NAMALWA (cell line): ENCODE measurements at places on chromosomes 13 and 19.

- no peak for DNase-seq
These were observed 10.1 kb downstream of the UBXN6 start for GRCh38 chr19:4447327-4448146.

GRCh38 chr13:69769608-69770007 lies 338.0 kb upstream of the ATXN8OS start:
- DNase-seq = peak; percentile 16

DNA sequence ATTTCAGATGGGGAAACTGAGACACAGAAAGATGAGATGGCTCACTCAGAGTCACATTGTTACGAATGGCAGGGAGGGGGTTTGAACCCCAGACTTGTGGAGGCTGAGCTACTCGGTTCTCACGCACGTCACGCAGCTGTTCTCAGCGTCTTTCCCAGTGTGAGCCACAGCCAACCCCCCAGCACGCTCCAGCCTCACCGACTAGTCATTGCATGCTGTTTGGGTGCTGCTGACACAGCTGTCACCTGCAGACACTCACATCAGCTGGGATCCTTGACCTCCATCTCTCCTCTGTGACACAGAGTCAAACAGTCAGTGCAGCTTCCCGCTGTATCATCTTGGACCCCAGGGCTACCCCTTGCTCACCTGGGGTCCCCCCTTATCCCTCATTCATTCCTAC lies 2.4 kb upstream of the NCAN start:
- peak; percentile 79 for DNase-seq

GRCh38 chr13:65653613-65654012 lies 1576.5 kb downstream of the PCDH9 start:
- DNase-seq = no peak

DNA sequence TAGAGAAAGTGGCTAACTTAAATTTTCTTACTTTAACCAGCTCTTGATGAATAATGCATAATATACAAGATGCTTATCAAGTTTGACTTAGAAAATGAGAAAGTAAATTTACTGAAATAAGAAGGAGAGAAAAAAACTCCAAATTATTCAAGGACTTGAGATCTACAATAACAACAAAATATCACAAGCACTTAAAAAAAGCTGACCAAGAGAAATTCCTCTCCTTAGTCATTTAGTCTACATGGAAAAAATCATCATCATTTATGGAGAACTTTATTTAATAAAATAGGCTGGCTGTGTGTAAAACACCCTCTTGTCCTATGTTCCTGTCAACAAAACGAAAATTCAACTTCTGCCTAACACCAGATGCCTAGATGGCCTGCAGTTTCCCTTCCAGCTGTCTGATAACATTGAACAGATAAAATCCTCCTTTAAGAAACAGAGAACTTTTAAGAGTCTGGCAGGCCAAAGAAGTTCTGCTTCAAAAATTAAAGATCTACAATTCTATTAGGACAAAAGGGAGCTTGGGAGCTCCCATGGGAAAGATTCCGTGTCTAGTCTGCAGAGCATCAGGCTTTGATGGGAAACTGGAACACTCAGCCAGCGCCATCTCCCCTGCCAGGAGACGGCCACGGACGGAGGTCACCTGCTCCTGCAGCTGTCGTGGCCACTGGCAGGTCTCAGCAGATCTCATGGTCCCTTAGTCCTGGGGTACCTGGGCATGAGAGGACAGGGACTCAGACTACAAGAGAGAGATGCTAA lies 37.9 kb upstream of the ATP11A start:
- no peak for DNase-seq
